T-helper 17 cell (primary cell): ENCODE measurements at places on chromosomes 1 and 21.
A peak's percentile ranks its signal among the peaks of the same experiment; 100 is the strongest.

DNA sequence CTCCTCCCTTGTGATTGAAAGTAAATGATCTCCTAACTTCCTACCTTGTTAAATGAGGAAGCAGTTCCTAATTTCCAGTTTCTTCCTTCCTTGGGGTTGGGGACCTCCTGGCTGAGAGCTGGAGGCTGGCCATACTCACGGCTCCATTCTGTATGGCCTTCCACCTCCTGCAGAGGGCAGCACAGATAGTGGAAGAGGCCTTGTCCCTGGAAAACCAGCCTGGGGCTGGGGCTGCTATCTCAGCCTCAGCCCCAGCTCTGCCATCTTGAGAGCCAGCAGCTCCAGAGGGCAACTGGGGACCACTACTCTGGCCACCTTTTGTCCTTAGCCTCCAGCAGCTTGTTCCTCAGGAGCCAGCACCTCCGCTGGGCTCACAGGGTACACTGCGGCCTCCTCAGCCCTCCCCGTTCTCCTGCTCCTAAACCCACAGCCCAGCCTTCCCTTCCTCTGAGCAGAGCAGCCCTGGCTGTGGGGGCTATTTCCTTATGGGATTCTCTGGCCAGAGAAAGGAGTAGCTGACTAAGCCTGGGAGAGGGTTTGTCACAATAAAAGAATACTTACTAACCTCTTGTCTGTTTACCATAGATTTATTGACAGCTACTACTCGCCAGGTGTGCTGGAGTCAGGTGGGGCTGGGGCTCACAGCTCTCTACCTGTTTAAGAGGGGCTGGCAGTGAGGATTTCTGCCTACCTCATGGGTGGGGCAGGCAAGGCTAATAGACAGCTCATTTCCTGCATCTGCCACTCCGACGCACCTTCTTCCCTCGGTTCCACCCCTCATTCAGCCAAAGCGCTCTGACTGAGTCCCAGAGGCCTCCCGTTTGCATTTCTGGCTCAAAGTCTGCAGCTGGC, 6.3 kb downstream of the TMEM234 start:
- DNase-seq = peak; percentile 36

- no peak for DNase-seq
Measured at GRCh38 chr1:193417945-193418744, 231.7 kb upstream of the B3GALT2 start.

DNA sequence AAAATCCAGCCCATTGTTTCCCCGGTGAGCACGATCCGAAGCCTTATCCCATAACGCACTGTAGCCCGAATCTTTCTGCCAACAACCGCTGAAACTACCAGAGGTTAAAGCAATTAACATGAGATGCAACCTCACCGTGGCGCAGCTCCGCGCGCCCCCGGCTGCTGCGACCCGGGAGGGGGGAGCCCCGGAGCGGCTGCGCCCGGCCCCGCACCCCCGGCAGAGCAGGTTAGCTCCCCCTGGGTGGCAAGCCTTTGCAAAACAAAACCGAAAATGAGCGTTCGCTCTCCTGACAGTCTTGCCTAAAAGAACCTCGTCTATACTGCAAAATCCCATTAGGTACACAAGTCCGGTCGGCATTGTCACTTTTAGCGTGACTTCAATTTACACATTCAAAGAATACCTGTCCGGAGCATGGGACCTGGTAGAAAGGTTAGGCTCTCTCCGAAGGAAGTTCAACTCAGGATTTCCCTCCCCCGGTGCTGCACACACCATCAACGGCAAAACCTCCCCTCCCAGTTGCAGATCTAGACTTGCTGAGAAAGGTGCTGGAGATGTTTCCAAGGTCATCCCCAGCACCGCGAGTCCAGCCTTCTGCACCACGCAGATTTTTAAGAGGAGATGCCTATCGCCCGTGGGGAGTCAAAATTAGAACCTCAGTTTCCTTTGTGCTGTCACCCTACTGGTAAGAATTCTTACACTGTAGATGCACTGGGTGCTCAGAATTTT, 107.5 kb downstream of the ZNF281 start:
- DNase-seq = peak; percentile 49

- DNase-seq = no peak
Measured at GRCh38 chr21:42496839-42497202, 797 bp upstream of the RSPH1 start.

GRCh38 chr1:89719502-89720306, 86.8 kb downstream of the LRRC8C start:
- no peak for DNase-seq

- no peak for DNase-seq
Measured at GRCh38 chr1:72366466-72366865, 84.1 kb upstream of the NEGR1 start.

DNA sequence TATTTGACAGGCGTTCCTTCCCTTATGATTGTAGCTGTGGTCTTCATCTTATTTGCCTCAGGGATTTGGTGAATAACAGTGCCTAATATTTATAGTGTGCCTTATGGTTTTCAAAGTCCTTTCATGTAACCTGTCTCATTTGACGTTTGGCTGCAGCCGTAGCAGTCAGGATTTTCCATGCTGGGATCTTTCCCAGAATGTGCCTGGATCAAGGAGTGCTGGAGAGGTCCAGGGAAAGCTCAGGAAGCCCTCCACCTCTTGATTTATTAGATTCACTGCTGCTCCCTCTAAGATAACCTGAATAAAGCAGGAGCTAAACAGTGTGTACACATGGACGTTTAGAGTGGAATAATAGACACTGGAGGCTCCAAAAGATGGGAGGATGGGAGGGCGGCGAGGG, 5.2 kb downstream of the C1orf21 start:
- no peak for DNase-seq

DNA sequence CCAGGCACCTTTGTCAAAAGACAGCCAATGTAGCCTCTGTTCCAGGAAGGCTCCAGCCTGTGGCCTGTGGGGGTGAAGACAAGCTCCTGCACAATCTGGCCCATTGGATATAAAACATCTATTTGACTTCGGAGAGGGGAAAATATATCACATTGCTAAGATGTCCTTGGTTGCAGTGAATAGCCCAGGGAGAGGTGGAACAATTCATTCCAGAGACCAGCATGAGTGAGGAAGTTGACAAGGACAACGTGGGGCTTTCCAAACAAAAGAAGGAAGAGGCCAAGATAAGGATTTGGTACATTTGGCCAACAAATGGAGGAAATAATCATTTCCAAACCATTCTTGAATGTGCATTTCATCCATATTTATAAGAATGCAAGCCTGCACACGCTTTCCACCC, 187.0 kb downstream of the ETS2 start:
- no peak for DNase-seq

DNA sequence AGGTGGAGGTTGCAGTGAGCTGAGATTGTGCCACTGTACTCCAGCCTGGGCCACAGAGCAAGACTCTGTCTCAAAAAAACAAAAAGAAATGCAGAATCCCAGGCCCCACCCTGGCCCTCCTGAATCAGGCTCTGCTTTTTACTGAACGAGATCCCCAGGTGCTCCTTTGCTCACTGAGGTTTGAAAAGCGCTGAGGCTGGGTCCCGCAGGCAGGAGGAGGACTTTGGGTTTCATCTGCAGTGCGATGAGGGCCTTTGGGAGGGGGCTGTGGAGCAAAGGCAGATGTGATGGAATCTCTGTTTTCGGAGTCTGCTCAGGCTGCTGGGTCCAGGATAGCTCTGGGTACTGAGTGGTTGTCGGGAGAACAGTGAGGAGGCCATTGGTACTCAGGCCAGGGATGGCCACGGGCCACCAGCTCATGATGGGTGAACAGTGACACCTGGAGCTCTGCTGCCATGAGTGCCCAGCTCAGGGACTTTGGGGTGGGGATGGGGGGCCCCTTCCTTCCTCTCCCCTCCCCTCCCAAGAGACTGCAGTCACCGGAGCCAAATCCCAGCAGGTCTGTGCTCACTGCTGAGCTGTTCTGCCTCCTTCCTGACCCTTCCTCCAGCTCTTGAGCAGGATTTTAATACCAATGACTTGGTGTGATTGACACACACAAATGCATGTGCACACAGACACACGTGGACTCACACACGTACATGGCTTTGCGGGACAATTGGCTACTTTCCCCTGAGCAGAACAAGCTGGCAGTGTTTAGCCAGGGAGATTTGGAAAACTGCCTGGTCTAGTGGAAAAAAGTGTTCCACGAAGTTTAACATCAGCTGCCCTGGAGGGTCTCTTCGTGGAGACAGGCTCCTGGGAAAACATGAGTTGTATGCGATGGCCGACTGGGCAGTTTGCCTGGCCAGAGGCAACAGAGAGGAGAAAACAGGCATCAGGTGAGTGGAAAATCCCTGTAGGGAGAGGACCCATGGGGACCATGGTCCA, 3.6 kb upstream of the DHRS3 start:
- no peak for DNase-seq

DNA sequence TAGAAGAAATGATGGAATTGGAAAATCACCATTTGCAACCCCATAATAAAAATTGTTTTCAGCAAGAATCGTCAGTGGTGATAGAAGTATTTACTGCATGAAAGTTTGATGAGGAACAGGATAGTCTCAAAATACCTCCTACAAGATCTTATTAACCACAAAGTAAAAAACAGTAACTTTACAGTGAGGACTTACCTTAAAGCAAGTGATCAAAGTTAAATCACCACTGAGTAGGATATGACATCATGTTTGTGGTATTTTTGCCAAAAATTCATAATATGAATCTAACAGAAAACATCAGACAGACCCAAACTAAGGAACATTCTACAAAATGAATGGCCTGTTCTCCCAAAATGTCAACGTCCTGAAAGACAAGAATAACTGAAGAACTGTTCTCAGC, 19.9 kb downstream of the ALDH9A1 start:
- DNase-seq = no peak

DNA sequence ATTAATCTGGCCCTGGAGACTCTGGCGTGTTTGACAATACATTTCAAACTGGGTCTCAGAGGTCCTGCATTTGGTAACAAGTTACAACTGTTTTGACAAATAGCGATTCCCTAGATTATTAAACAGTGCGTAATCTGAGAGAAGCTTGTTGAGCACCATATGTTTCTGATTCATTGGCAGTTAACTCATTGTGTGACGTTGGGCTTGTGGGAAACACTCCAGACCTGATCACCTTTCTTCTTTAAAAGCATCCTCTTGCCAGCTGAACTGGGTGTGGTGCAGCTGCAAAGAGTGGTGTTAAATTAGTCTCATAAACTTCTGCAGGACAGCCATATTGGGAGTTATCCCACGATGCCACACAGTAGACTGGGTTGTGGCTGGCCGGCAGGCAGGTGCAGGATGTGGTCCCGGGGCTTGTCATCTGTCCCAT, 82.7 kb downstream of the CDC7 start:
- DNase-seq = no peak

- DNase-seq = no peak
Measured at GRCh38 chr1:208028526-208028925, 117.6 kb upstream of the CD34 start.

DNA sequence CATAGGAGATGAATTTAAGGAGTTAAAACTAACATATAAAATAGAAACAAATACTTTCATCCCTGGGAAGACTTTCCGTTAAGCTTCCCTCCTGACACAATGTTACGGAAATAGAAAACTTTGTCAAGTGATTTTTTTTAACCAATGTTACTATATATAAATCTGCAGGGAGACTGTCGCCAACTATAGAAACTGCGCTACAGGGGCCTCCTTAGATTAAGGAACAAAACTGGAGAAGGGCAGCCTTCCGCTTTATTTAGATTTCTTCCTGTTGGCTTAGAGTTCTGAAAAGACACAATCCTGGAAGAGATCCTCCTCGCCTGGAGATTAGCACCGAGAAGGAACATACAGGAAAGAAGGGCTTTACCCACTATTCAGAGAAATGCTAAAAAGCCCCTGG, 1.5 kb downstream of the MGST3 start:
- no peak for DNase-seq

DNA sequence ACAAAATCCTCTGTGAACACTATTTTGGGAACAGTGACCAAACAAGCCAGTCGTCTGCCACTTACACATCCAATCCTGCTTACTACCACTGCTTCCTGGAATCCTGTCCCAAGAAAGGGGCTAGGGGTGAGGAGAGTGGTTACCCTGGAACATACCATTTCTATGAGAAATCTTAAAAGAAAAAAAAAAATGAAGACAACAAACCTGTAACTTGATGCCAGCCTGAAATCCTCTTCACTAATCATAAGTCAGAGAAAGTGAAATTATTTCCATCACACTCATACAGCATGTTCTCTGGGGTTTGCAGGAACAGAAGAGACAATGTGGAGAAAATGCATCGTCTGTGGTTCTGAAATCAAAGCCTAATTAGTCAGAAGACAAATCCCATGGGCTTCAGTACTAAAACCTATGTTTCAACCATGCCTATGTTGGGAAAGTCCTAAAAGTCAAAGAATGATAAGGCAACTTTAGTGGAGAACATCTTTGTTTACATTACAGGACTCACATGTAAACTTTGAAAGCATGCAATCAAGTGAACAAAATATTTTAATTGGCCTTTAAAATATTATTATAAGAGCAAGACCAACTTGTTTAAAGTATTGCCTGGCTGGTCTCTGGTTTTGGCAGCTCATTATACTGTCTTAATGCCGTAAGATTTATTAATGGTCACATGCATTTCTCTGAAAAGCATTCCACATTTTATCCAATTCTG, 220.7 kb downstream of the LTN1 start:
- no peak for DNase-seq

DNA sequence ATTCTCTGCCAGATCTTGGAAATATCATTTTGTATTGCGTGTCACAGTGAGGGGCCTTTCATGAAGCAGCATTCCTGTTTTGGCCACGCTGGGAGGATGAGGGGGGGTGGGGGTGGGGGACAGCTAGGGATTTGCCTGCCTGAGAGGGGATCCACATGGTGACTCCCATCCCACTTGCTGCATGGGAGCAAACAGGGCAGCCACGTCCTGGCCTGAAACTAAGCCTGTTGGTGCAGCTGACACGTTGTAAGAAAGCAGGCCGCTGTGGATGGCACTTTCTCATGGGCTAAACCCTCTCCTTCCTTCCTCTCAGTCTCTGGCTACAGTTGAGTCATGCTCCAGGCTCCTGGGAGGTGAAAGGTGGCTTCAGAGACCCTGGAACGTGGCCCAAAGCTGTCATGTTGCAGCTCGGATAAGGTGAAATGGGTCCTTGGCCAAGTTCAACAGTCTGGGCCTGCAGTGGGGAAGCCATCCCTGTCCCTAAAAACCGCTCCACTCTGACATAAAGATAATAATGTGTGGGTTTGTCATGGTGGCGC, 346.7 kb upstream of the VAMP3 start:
- DNase-seq = no peak

DNA sequence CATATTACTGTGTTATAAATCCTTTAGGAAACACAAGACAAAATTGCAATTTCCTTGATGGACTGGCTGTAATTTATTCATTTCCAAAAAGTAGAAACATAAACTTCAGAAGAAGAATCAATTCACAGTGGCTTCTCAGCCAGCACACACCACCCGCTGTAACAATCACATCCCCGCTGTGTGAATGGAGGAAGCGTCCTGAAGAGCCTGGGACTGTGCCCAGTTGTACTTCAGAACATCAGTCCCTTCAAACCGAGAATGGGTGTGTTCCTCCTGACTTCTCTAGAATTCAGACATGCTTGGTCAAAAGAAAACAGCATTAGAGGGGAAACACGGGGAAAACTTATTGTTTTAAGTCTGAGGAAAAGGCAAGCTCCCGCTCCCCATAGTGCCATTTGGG, 28.8 kb upstream of the CD84 start:
- DNase-seq = no peak

DNA sequence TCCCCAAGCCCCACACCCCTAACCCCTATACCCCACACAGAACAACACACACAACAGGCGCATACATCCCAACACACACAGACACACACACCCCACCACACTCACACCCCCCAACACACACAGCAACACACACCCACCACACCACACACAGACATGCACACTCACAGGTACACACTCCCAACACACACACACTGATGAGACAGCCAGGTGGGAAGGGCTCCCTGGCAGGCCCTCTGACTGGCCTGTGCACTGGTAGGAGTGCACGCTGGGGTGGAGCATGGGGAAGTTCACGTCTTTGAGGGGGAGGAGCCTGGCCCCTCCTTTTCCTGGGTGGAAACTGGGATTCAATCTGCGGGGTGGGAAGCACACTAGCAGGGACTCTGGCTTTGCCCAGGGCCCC, 116.7 kb downstream of the RHOU start:
- no peak for DNase-seq
